ENCODE measurements at places on chromosomes 1 and 21.
A peak's percentile ranks its signal among the peaks of the same experiment; 100 is the strongest.

DNA sequence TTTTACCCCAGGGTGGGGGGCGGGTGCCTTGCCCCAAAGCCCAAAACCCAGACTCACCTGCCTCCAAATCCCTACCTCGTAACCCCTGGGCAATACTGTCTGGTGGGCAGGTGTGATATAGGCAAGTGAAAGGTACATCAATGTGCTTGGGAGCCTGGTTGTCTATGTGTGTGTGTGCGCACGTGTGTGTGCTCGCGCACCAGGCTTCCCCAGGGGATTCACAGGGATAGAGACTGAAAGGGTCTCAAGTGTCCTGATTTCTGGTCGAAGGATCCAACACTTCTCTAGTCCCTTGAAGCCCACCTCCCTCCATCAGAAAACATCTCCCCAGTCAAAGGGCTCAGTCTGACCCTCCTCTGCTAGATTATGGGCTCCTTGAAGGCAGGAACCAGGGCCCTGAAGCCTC, 28.9 kb upstream of the EPB41 start:
- DNase-seq = no peak

GRCh38 chr1:174406421-174406820, 41.3 kb upstream of the GPR52 start:
- no peak for DNase-seq

- no peak for DNase-seq
Measured at GRCh38 chr1:3708791-3709190, 43.5 kb upstream of the CCDC27 start.

DNA sequence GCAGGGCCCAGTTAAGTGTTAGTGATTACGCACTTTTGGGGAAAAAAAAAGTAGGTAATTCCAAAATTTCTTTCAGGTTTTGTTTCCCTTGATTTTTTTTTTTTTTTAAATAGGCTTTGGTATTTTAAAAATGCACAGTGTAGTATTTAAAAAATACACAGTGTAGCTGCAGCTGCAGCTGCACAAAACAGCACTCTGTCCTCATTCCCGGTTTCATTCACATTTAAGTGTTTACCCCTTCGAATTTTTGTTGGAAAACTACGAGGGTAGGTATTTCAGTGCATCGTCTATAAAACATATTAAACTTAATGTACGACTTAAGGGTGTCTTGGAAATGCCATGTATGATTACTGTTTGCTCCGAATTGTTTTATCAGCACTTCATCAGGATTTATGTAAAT, 3.4 kb downstream of the NEK7 start:
- DNase-seq = no peak

DNA sequence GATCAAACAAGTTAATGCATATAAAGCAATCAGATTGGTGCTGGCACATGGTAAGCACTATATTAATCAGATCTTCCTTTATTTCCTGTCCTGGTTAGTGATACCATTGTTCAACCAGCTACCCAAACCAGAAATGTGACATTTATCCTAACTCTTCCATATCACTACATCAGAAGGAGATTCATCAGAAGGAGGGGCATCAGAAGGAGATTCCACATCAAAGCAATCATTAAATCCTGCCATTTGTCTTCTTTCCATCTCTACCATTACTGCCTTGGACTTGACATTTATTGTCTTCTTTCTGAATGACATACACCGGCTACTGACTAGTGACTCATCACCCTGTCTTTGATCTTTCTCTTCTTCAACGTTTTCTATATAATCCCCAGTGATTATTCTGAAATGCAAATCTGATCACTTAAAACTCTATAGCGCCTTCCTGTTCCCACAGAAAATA, 75.0 kb downstream of the DNM3 start:
- no peak for DNase-seq

DNA sequence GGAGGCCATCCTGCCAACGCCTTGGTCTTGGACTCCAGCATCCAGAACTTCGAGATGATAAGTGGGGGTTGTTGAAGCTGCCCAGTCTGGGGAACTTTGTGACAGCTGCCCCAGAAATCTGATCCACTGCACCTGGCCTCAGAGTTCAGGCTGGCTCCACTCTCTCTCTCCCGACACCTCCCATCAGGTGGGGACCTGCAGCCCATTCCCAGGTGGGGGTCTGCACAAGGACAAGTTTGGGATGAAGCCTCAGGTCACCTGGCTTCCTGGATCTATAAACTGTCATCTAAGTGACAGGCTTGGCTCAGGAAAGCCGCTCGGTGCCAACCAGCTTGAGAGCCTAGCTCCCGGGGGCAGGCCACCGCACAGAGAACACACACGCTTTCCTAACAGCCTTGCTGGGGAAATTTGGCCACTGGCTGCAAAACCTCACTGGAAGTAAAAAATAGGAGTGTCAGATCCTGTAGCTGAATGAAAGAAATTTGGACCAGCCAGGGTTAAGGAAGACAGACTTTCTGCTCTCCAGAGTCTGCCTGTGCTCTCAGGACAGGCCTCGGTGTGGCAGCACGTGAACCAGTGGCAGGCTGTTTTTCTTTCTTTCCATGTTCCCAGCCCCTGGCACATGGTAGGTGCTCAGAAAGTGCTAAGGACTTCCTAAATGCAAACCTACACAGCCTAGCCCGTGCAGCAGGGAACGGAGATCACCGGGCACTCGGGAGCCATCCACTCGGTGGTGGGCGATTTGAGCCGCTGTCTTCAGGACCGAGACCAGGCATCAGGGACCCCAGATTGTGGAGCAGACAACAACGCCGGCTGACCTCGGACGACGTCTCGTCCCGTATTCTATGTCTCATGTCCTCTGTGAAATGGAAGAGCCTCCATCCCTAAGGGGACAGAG, 42.6 kb upstream of the LBR start:
- DNase-seq = peak; percentile 48

- no peak for DNase-seq
Measured at GRCh38 chr1:76659171-76659940, 207.9 kb upstream of the ST6GALNAC5 start.

DNA sequence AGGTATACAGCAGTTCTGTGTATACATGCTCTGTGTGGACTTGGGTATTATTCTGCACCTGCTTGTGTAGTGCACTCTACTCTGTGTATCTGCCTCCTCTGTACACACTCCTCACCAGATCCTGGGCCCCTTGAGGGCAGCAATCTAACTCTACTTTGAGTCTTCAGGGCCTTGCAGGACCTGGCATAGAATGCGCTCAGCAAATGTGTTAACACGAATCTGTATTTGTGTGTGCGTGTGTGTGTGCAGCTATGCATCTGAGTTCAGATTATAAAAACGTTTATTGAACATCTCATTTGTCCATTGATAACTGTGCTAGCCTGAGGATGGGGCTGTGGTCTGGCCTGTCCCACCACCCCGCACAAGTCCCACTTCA, 3.9 kb upstream of the MEF2D start:
- DNase-seq = no peak

DNA sequence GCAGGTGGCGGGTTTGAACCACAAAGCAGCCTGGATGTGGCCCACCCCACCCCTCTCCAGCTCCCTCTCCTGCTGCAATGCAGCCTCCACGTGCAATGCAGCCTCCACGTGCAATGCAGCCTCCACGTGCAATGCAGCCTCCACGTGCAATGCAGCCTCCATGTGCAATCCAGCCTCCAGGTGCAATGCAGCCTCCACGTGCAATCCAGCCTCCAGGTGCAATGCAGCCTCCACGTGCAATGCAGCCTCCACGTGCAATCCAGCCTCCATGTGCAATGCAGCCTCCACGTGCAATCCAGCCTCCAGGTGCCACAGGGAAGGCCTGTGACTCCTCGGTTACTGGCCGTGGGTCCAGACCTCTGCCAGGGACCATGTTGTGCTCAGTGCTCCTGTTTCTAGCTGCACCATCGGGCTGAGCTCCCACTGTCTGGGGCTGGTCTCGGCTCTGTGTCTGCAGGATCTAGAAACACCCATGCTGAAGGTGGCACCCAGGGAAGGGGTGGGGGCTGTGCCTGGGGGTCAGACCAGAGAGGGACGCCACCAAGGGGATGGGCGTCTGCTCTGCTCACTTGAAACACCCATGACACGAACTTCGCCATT, 11.9 kb upstream of the LRRC3 start:
- DNase-seq = no peak

DNA sequence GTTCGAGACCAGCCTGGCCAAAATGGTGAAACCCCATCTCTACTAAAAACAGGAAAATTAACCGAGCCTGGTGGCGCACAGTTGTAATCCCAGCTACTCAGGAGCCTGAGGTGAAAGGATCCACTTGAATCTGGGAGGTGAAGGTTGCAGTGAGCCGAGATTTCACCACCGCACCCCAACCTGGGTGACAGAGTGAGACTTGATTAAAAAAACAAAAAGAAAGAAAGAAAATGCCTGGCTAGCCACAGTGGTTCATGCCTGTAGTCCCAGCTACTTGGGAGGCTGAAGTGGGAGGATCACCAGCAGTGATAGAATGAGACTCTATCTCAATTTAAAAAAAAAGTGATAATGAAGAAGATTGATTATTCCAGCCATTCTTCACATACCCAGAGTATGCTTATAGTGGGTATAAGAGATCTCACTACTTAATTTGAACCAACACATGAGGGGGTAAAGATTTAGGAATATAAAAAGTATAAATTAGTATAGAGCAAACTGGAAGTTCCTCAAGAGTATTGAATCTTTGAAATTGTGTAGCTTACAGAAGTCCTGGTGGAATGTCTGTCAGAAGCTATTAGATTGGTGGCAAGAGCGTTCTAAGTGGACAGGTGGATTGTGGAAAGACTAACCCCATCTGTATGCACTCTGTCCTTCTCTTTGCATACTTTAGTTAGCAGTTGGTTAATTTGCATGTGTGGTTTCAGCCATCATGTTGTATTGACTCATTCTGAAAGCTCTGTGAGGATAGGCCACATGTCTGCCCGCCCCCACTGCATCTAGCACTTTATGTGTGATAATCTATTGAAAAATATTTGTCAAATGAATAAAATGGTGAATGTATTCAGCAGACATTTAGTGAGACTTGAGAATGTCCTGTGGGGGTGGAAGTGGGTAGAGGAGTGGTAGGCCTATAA, 25.0 kb downstream of the RLF start:
- no peak for DNase-seq

GRCh38 chr1:157115851-157116736, 16.5 kb upstream of the ETV3L start:
- DNase-seq = peak; percentile 35

DNA sequence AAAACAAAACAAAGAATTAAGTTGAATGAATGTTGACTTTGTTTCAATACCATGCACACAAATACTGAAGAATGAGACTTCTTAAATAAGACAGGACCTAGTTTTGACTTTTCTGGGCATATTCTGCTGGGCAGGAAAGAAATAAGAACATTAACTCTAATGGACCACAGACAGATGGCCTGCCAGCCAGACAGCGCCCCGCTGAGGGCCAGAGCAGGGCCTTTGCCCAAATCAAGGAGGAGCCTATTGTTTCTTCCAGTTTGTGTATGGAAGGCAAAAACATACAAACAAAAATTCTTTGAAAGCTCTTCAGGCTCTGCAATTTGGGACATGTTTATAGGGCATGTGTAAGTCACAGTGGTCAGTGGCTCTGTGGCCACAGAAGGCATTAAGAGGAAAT, 44.4 kb upstream of the KIF26B start:
- DNase-seq = no peak

GRCh38 chr1:93617670-93618499, 63.8 kb downstream of the BCAR3 start:
- no peak for DNase-seq

GRCh38 chr1:162094271-162094670, 24.8 kb downstream of the NOS1AP start:
- DNase-seq = no peak

DNA sequence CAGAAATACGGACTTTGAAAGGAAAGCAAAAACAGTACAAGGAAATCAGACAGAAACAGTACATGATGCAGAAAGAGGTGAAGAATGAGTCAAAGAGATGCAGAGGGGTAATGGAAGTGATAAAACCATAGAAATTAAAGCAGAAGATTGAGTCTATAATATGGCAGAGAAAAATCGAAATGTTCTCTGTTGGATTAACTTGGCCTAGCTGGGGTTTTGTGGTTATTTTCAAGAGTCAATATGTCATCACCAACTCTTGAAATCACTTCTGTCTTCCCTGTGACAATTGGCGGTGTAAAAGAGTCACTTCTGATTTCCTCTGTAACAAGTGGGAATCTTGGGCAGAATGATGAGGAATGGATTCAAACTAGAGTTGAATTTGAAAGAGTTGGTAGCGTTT, 7.4 kb downstream of the YTHDF2 start:
- DNase-seq = no peak

DNA sequence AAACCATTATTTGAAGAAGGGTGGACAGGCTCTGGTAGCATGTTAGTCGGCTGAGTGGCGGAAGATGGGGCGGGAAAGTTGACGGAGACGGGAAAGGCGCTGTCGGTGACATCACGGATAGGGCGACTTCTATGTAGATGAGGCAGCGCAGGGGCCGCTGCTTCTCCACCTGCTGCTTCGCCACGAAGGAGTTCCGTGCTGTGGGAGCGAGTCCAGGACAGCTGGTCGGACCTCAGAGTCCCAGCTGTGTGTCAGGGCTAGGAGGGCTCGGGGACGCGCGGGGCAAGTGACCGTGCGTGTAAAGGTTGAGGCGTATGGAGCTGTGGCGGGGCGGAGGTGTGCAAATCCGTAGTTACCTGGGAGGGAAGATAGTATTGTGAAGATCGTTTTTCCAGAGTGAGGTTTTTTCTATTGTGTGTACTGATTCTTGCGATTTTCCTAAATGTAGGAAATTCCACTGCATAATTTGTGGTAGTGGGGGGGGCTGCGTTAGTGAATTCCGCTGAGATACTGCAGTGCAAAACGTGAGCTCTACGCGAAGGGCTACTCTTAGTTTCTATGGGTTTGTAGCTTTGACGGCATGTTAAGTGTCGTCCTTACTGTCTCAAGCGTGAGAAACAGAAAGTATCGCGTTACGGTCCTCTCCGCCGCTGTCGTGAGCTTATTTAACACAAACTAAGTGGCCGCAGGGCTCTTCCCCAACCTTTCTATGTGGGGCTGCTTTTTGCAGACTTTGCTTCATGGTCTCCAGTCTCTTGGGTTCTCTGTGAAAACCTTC, 111.2 kb upstream of the NBPF11 start:
- peak; percentile 62 for DNase-seq

Data from sciatic nerve (tissue), 2 donors.